ENCODE measurements at places on chromosomes 2 and 18.

DNA sequence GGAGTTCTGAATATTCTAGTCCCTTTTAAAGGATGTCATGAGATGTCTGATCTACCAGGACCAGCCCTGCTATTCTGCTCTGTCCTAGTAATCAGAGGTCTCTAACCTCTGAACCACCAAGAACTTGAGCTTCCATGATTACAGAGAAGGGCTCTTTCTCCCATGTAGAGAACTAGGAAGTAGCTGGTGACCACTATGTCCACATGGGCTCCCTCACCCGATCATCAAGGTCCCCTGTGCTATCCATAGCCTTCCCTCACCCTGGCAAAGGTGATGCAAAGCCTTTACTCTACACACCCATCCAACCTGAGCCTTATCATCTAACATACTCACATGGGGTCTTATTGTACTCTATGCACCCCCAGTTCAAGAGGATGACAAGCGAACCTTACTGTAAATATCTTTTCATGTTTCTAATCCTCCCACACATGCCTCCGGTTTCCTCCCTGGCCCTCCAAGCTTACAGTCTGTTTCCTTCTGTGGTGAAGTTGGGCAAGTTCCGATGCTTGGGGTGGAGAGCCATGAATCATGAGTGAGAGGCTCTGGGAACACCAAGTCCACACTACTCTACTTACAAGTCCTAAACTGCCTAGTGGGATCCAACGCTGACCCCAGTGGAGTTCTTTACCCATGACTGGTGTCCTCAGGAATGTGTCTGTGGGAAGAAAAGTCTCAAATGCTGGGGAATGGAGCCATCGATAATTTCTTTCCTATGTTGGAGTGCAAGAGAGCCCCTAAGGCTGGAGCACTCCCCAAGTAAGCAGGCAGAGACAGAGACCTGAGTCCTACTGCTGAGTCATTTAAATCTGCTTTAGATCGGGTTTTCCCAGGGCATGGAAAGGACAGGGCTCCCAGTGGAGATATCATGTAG lies 73.3 kb upstream of the KLF7 start:
- DNase-seq = no peak

DNA sequence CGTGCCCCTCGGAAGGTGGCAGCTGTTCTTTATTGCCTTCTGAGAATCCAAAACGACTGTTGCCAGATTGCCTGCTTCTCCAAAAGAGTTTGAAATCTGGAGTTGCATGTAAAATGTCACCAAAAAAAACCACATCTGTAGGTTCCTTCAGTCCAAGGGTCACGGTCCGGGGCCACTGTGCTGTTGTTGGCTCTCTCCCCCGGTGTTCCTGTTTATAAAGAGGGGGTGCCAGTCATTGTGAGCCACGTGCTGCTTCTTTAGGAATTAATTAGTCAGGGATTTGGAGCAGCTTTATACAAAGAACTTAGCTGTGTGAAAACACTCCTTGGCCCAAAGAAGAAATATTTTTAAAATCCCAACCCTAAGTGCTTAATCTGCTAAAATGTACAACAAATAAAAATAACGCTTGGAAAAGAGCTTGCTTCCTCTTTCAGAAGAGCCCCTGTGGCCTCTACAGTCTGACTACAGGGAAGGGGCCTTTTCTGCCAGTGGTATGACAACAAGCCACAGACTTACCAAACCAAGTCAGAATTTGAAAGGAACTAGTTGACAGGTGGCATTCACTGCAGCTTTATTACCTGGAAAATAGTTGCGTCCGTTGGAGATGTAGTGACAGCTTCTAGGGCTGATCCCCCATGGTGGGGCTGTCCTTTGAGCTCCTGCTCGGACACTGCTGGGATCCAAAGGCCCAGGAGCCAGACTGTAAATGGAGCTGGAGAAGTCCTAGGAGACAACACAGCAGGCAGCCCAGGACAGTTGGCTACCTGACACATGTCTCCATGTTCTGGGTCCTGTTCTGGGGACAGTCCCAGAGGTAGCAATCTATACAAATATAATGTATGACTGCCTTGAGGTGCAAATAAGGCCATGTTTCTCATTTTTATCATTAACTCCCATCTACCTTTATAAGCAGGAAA lies 84.5 kb upstream of the SLC1A4 start:
- DNase-seq = no peak

- no peak for DNase-seq
These were observed 55.8 kb downstream of the TTC32 start for GRCh38 chr2:19846030-19846429.

DNA sequence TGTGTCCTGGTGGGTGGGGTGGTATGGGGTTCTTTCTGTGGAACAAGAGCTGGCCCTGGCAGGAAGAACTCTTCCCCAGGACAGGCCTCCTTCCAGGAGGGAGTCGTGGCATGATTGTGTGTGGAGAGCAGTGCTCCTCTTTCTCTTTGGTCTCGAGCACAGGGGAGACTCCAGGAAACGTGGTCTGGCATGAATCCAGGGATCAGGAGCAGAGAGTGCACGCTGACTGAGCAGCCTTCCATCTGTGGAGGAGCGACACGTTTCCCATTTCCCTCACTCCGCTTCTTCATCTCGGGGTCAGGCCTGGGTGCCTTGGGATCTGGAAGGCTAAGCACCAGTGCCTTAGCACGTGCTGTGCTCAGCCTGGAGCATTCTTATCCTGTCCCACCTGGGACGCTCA lies 132.0 kb upstream of the HDAC4 start:
- no peak for DNase-seq

DNA sequence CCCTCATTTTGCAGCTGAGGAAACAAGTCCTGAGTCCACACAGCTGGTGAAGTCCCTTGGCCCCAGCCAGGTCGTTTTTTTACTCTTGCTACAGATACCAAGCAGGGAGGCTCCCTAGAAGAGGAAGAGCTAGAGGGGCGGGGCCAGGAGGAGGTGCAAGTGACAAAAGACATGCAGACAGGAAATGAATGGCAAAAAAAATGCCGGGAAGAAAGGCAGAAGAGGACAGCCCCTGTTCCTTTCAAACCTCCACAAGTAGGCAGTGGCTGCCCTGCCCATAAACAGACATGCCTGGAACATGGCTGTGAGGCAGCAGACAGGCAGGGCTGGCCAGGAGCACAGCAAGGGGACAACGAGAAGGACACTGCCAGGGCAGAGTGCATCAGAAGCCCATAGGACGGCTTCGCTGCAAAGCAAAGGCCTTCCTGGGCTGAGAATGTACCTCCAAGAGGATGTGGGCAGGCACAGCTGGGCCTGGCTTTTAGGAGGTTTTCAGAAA lies 108.7 kb downstream of the ZBTB7C start:
- no peak for DNase-seq

GRCh38 chr2:75540994-75541393 lies 19.7 kb downstream of the EVA1A start:
- DNase-seq = no peak

- DNase-seq = no peak
These were observed 4.5 kb upstream of the C2orf74 start for GRCh38 chr2:61157371-61158003.
